ENCODE measurements at places on chromosomes 5 and 9.

DNA sequence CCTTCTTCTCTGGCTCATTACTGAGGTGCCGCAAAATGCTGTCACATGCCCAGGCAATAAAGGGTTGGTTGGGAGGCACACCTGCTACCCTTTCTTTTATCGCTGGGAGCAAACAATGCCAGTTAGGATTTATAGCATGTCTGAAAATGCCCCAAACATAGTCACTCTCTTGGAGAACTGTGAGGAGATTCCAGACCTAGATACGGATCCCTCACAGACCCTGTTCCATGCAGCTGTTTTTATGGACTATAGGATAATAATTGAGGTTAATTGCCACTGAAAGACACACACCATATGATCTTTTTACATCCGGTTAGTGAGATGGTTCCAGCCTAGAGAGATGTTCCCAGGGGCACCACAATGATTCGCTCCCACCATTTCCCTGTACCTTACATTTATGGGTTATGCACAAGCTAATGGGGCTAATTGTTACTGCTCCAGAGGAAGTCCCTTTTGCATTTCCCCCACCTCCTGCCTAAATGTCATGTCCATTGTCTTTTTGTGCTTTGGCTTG is 318.1 kb downstream of the PIK3R1 start:
- DNase-seq, result no peak

- no peak for DNase-seq
Measured at GRCh38 chr5:119402081-119402480, 46.3 kb downstream of the TNFAIP8 start.

GRCh38 chr5:51479840-51480239 is 96.6 kb downstream of the ISL1 start:
- no peak for DNase-seq

GRCh38 chr5:71695071-71695470 is 24.0 kb upstream of the CARTPT start:
- DNase-seq, result no peak

DNA sequence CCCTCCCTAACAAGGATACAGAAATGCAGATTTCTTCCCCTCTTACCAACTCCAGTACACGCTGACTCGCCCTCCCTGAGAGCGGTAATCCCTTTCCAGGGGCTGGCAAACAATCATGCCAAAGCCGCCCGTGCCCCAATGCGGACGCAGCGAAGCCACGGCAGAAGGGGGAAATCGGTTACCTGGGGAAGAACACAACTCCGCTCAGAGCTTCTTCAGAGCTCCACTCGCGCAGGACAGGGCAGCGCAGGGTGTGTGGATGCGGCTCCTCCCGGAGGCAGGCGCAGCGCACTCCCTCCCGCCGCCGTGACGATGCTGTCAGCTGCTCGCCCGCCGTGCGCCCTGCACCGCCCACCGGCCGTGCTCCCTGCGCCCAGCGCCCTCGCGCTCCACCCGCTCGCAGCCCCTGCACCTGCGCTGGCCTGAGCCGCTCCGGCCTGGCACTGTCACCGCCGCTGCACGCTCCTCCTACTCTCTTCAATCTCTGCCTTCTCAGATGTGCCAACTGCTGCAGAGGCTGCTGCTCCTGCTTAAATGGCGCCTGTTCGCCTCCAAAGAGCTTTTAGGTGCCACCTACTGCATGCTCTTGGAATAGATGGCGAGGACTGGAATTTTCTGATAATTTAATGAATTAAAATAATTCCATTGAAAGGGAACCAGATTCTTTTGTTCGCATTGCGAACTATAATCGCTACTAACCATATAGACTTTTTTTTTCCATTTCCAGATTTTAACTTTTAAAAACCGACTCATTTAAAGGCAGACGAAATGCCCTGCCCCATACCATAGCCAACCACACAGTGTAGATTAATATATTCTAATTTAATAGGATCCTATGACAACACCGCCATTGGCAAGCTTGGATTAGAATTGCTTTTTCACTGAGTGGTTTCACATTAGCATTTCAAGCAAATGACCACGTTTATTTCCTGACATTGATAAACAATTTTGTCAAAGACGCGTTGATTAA is at the start of gene DIRAS2:
DIRAS2 (minus strand) TSS at position 255 of the 970 bp plus-strand sequence. CDS start 28,997 bp downstream, outside the sequence.
- no peak for DNase-seq

DNA sequence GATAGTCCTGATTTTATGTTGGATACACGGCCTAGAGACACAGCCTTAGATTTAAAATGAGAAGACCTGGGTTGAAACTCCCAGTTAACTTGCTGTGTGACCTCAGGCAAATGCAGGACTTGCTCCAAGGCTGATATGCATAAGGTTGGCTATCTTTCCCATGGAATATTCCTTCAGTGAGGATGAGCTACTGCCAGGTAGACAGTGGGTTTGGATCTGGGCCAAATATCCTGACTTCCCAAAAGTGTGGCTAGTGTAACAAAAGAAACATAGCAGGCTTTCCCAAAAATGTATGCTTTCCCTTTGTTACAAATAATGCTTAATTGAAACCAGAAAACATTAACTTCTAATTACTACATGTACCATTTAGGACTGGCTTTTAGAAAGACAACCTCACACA is 697 bp upstream of the XPA start:
- no peak for DNase-seq

DNA sequence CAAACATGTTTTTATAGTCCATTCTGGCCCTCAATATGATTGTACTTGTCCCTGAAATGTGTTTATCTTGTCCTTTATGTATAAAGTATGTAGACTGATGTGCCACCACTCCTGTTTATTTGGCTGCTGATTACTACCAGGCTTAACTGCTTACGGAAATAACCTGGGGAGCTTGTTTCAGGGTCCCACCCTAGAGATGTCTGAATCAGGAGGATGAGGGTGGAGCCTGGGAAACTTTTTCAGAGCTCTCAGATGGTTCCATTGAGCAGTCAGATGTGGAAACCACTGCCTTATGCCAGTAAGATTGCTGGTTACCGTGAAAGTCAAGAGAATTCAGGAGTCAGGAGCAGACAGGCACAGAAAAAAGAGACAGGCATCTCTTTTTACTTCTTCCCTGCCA is 19.2 kb downstream of the SLC23A1 start:
- DNase-seq, result no peak

GRCh38 chr5:74556006-74556405 is 84.5 kb downstream of the ENC1 start:
- no peak for DNase-seq

DNA sequence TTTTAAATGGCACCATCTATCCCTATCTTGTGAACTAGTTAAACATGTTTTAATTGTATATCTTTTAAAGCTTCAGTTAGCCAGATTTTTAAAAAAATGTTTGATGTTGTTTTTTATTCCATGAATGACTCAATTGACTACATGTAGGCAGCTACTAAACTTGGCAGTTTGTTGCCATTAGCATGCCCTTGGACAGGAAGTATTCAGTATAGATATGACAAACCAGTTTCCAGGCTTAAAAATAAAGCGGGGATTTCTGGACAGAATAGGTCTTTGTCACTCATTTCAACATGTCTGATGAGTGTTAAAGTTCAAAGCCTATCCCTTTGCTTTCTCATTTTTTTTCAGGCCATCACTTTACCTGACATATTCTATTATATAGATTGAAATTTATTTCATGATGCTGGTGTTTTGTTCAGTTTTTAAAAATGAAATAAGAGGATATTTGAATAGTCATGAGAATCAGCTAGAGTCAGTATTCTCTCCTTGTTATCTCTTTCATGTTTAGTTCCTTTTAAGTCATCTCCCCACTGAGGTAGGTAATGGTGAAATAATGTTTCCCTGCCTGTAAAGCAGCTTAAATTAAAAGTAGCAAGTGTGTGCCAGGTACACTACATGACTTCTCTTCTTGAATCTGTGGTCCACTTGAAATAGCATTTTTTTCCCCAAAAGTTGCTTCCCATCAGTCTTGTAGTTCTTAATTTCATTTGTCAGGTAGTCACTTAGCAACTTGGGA is 11.9 kb downstream of the TNFAIP8 start:
- DNase-seq, result no peak

DNA sequence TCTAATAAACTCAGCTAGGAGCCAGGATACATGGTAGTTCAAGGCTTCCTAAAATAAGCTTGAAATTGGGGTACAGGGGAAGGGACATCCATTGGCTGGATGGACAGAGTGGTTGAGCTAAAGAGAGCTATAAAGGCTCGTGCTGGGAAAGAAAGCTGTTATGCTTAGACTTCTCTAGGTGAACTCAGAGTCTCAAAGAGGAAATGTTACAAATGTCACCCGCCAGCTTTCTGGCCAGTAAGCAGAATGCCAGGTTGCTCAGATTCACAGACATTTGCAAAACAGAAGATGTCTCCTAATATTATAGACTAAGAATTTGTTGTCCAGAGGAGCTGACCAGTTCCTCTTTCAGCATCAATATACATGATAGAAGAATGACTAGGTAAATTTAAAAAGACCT is 30.6 kb downstream of the STOM start:
- DNase-seq, result no peak

GRCh38 chr9:27785714-27786100 is 212.4 kb upstream of the C9orf72 start:
- no peak for DNase-seq

GRCh38 chr9:97504381-97505216 is 3.1 kb downstream of the TMOD1 start:
- DNase-seq, result no peak

DNA sequence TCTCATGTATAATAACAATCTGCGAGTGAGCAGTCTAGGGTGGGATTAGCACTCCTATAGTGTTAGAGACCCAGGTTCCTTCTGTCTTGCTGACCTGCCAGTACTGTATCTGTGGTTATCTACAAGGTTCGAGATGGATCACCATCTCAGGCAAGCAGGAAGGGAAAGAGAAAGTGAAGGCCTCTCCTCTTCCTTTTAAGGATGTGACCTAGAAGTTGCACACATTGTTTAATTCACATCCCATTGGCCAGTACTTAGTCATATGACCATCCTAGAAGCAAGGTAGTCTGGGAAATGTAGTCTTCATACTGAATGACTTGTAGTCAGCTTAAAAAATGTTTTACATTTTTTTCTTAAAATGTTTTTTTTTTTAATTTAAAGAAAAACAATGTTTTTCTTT is 168.6 kb downstream of the CARTPT start:
- DNase-seq, result no peak

DNA sequence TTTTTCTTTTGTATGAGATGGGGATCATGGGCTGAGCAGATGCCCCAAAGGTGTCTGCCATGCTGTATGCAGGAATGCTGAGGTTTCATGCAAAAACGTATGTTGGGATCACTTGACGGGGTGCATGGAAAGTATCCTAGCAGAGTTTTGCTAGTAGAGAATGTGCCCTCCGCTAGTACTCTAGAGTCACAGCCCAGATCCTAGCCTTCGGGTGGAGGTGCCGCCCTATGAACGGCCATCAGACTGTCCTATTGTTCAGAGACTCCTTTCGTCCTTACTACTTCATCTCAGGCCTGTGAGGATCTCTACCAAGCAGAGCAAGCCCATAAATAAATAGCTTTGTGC is 69.6 kb upstream of the SPATA31E1 start:
- no peak for DNase-seq

- DNase-seq, result no peak
Measured at GRCh38 chr5:82938901-82939725, 138.1 kb downstream of the TMEM167A start.

DNA sequence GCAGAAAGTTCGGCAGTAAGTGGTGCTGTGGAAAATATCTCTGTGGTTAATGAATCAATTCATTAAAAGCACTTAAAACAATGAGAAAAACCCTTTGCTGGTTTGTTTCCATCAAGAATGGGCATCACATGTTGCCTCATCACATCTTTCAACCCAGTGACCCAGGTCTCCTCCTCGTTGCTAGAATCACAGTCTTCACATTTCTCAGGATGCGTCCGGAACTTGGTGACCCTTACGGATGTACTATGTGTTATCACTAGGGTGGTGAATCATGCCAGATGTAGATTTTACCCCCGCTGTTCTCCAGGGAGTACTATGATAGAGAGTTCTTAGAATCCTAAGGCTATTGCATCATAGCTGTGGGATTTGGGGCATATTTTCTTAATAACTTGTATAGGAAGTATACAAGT is 217.9 kb upstream of the KLF4 start:
- DNase-seq, result no peak

- no peak for DNase-seq
Measured at GRCh38 chr9:115300874-115301273, 182.9 kb upstream of the TNC start.

GRCh38 chr5:118293378-118293777 is 695.0 kb downstream of the DTWD2 start:
- no peak for DNase-seq

- no peak for DNase-seq
Measured at GRCh38 chr5:52469420-52469819, 318.3 kb upstream of the ITGA1 start.

DNA sequence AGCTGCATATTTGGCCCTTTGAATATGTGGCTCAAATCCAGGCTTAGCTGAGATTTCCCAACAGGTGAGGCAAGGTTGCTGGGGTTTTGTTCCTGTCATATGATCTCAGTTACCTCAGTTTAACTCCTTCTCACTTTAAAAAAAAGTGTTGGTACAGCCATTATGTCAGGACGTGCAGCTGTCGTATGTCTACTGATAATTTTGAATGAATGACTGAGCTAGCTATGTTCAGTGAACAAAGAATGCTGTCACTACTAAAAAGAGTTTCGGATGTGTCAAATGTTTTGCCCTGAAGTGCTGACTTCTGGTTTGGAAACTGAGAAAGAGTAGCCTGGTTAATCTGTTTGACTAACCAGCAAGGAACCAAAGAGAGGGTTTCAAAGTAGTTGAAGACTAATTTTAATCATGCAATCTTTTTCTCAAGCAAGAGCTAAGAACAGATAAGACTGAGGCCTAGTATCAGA is 106.3 kb upstream of the NR3C1 start:
- no peak for DNase-seq

- no peak for DNase-seq
Measured at GRCh38 chr5:66841264-66841663, 245.1 kb downstream of the MAST4 start.

DNA sequence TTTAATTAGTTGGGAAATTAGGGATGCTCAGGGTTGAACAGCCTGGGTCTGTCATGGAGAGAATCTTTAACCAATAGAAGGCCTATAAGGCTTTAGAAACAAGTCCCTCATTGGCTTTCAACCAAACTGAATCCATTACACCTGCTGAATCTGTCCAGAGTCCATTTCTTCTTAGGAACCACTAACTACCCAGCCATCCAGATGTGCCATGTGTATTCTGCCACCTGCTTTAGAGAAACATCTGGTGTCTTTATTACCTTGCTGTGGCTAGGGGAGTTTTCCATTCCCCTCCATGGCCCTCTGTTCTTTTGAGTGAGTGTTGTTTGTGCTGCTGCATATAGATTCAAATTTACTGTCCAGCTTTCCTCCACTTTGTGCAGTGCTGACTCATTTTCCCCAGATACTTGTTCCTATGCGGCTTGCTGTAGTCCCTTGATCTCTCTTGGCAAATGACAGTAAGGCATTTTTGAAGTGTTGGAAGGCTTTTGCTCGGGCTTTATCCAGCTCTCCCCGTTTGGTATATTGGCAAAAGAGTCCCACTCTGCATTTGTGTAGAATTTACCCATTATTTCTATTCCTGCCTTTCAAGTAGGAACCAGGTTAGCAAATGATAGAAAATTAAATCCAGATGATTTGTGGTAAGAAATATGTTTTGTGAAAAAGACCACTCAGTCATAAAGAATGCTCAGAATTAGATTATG is 54.6 kb downstream of the NLN start:
- DNase-seq, result no peak
